NCI-H1092 (cell line): ENCODE measurements at places on chromosomes 5 and 9.
A peak's percentile ranks its signal among the peaks of the same experiment; 100 is the strongest.

- no peak for DNase-seq
Measured at GRCh38 chr5:73701566-73701965, 75.6 kb downstream of the ARHGEF28 start.

DNA sequence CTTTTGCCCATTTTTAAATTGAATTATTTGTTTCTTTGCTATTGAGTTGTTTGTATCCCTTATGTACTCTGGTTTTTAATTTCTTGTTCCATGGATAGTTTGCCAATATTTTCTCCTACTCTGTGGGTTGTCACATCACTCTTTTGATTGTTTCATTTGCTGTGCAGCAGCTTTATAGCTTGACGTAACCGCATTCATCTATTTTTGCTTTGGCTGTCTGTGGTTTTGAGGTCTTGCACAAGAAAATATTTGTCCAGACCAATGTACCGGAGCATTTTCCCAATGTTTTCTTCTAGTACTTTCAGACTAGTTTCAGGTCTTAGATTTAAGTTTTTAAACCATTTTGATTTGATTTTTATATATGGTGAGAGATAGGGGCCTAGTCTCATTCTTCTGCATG is 36.2 kb upstream of the ZNF366 start:
- DNase-seq, result no peak

DNA sequence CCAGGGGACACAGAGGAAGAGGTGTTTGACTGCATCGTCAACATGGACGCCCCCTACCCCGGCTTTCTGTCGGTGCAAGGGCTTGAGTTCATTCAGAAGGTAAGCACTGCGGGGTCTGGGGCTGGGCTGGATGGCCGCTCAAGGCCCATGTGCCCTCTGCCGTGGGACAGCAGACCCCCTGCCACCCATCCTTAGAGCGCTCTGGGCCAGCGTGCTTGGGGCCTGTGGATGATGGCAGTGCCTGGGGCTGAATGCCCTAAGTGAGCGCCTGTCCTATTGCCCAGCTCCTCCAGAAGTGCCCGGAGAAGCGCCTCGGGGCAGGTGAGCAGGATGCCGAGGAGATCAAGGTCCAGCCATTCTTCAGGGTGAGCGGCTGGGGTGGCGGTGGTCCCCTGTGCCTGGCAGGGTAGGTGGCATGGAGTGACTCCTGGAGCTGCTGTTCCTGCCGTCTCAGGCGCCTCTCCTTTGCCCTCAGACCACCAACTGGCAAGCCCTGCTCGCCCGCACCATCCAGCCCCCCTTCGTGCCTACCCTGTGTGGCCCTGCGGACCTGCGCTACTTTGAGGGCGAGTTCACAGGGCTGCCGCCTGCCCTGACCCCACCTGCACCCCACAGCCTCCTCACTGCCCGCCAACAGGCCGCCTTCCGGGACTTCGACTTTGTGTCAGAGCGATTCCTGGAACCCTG is 3.9 kb downstream of the ZDHHC12 start:
- DNase-seq, result no peak

DNA sequence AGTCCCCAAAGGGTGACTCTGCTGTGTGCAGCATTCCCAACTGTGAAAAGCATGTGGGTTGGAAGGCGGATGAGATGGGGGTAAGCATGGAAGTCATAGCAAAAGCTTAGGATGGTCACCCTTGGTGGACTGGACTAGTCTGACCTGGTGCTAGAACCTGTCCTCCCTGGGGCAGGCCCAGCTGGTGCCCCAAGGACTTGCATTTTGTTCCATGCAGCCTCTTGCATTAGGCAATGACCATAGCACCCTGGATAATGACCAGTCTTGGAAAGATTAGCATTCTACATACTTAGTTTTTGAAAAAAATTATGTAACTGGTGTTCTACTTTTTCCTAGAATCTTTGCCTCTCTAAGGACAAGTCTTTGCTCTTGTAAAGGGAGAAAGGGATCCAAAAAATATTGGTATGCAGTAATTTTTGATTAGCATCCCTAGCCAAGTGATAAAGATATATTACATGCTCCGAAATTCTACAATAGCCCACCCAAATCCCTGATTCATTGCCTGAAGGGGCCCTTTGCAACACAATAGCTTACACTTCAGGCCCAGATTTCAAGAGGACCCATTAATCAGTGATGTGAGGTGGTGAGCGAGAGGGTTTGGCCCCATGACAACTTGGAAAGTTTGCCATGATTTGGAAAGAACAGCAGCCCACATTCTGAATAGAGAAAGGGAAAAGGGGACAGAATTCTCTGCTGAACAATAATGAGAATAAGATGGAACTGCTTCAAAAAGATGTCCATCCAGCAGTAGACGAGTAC is 93.3 kb upstream of the CD180 start:
- DNase-seq, result no peak

DNA sequence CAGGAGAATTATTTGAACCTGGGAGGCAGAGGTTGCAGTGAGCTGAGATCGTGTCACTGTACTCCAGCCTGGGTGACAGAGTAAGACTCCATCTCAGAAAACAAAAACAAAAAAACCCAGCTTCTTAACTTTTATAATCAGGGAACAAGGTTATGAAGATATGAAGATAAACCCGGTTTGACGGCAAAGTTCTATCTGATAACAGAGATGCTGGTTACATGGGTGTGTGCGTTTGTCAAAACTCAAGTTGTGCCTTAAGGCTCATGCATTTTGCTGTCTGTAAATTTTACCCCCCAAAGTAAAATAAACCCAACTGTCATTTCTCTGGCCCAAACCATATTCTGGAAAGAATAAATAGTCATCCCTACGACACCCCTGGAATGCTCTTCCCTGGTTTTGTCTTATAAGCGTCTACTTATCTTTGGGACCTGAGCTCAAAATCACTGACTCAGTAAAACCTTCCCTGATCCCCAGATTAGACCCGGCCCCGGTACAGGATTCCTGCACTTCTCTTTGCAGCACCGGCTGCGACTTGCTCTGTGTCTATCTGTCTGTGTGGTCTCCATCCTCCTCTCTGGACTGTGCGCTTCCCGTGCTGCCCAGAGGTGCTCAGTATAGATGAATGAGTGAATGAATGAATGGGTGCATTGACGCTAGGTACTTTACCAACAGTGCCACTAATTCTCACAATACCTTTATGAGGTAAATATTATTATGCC is 172.2 kb downstream of the DAB2IP start:
- DNase-seq, result no peak

GRCh38 chr5:73182307-73182706 is 9.3 kb downstream of the TMEM174 start:
- no peak for DNase-seq

DNA sequence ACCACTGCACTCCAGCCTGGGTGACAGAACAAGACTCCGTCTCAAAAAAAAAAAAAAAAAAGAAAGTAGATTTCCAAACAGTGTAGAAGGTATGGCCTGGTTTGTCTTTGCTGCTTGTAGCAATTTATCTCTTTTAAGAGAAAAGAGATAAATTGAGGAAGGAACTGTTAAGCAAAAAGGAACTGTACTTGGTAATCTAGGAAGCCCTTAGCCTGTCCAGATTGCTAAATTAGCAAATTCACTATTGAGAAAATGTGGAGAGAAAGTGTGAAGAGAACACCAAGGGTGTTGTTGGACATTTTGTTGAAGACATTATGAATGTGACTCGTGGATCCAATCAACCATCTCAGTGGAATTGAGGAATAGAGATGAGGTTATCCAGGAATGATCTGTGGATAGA is 13.0 kb upstream of the SUSD3 start:
- DNase-seq, result no peak

DNA sequence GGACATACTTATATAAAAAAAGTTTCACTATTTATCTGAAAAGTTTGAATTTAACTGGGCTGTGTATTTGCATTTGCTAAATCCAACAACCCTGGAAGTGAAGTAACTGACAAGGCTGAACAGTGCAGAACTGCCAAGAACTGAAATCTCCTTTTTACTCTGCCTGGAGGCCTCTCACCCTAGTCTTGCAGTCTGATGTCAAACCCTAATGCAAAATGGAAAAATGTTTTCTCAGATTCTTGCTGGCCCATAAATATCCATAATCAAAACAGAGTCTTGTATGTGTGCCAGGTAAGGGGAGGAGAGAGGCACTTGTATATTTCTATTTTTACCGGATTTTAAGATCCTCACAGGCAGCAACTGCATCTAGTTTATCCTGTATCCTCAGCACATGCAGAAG is 432.7 kb upstream of the KLF4 start:
- DNase-seq, result no peak

DNA sequence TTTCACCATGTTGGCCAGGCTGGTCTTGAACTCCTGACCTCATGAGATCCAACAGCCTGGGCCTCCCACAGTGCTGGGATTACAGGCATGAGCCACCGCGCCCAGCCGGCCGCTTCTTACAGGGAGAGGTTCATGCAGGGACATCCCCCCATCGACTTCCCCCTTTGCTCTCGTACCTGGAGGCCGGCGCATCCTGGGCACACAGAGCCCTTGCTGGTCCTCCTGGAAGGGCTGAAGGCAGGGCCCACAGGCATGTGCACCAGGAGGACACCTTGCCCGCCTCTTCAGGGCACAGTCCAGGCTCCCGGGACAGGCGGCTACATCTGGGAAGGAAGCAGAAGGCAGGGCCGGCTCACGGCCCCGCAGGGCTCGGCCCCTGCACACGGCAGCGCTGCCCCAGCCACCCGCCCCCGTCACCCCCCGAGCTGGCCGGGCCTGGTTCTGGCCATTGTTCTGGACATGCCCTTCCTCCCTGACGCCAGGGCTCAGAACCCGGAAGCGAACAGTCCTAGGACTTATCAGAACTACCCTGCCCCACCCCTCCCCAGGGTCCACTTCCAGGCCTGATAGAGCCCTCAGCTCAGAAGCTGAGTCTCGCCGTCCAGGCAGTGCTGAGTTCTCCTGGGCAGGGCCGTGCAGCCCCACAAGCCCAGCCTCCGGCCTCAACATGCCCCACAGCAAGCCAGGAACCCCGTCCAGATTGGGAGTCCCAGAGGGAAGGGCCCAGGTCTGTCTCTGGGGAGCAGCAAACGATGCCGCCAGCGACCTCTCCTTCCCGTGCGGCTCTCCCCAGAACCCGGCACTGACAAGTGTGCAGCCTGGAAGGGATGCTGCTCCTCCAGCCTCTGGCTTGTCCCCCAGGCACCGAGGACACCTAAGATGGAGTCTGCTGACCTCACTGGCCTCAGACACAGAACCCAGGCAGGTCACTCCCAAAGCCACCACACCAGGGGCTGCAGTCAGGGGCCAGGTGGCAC is 2.9 kb downstream of the NPDC1 start:
- no peak for DNase-seq

GRCh38 chr9:17837965-17838364 is 259.1 kb downstream of the SH3GL2 start:
- DNase-seq, result no peak

- DNase-seq, result no peak
Measured at GRCh38 chr9:110559869-110560268, 19.7 kb downstream of the SVEP1 start.

- DNase-seq, result no peak
Measured at GRCh38 chr5:135140446-135141204, 106.6 kb upstream of the PITX1 start.

- DNase-seq, result peak; percentile 58
Measured at GRCh38 chr9:106621313-106622163, 241.4 kb upstream of the ZNF462 start.

GRCh38 chr9:71725590-71726338 is 42.5 kb downstream of the CEMIP2 start:
- DNase-seq, result no peak

DNA sequence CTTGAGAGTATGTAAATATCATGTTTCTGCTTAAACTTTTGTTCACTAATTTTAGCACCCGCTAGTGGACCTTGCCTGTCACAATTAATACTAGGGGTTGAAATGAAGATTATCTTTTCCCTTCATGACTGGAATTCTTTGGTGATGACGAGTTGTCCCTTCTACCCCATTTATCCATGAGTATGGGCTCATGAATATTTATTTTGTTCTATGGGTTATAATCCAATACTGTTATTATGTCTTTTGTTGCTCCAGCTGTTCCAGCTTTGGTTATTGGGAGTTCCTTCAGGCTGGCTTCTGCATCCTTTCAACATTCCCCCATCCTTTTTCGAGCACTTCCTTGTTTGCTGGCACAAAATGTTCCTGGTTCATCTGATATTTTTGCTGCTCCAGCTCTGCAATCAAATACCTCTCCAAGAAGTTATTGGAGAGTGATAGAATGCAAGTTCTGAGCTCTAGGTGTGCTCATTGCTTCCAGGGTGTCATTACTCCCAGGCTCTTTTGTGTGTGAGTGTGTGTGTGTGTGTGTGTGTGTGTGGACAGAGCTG is 19.7 kb upstream of the ARHGEF28 start:
- DNase-seq, result no peak
